Stimulated activated CD8-positive, alpha-beta memory T cell treated with anti-CD3 and anti-CD28 coated beads, Interleukin-15, amount 100 ng/mL, for 48 hours (primary cell): ENCODE measurements at places on chromosomes 4 and X.

DNA sequence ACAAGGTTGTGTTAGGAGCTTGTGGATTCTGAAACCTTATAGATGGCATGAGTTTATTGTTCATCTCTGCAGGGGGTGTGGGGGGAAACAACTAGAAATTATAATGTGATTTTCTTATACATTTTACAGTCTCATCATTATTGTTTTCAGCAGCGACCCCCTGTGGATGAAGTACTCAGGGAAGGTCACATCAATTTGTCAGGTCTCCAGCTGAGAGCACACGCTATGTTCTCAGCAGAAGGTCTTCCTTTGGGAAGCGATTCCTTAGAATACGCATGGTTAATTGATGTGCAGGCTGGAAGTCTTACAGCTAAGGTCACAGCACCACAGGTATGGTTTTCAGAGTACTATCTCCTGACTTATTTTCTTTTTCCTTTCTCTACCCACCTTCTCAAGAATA lies 72.2 kb downstream of the BLTP1 start:
- no peak for DNase-seq

GRCh38 chrX:115047715-115048114 lies 30.3 kb upstream of the IL13RA2 start:
- no peak for DNase-seq

DNA sequence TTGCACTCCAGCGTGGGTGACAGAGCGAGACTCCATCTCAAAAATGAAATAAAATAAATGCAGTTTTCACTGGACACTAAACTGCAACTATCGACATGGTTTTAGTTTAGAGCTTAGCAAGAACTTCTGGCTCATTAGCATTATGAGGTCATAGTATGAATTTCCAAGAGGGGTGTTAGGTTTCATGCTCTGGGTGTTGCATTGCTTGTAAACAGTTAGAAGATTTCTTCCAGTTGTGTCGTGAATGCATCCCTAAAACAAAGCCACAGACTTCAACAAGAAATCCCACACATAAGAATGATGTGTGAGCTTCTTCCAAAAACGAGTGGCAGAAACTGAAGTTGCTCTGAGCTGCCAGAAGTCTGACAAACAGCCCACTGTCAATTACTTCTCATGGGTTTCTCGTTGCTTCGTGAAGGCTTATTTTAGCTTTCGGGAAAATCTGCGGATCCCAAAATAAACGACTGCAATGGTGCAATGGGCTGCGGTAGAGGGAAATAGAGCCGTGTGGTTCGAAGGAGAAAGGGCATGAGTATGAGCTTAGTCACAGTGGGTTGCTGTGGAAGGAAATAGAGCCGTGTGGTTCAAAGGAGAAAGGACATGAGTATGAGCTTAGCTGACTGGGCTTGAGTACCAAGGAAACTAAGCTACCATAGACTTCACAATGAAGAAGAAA lies 354.9 kb downstream of the DHRSX start:
- DNase-seq: no peak

GRCh38 chrX:103663981-103664762 lies 22.3 kb downstream of the MORF4L2 start:
- DNase-seq: no peak

- DNase-seq: no peak
Measured at GRCh38 chr4:5887361-5888221, 5.3 kb downstream of the CRMP1 start.

GRCh38 chrX:85381602-85382001 lies 2.1 kb upstream of the POF1B start:
- DNase-seq: no peak

DNA sequence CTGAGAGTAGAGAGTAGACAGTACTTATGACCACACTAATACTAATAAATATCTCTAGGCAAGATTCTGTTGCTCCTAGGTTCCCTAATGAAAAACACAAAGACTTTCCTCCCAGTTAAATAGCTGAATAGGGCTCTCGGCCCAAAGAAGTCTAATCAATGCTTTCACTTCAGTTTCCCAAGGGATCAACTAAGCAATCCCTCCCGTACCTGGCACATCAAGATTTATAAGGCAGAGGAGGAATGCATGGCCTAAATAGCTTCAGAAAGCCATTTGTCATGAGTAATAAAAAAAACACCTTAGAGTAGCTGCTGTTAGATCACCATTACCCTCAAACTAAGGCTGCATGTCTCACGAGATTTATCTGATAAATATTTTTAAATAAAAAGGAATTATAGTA lies 56.8 kb upstream of the EXOC1L start:
- DNase-seq: no peak

- DNase-seq: no peak
Measured at GRCh38 chr4:4289597-4289940, 385 bp downstream of the LYAR start.

GRCh38 chr4:61406677-61407076 lies 206.6 kb downstream of the ADGRL3 start:
- no peak for DNase-seq

DNA sequence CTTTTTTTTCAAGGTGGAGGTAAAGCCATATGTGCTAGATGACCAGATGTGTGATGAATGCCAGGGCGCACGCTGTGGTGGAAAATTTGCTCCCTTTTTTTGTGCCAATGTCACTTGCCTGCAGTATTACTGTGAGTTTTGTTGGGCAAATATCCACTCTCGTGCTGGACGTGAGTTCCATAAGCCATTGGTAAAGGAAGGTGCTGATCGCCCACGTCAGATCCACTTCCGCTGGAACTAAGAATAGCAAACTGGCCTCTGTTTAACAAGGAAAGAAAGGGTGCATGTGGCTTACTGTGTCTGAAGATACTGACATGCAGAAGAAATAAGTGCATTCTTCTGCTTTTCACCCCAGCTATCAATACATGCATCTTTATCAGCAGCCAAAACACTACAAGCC lies 63.9 kb downstream of the CPEB2 start:
- DNase-seq: no peak

- no peak for DNase-seq
Measured at GRCh38 chr4:17029964-17030363, 131.5 kb upstream of the LDB2 start.

DNA sequence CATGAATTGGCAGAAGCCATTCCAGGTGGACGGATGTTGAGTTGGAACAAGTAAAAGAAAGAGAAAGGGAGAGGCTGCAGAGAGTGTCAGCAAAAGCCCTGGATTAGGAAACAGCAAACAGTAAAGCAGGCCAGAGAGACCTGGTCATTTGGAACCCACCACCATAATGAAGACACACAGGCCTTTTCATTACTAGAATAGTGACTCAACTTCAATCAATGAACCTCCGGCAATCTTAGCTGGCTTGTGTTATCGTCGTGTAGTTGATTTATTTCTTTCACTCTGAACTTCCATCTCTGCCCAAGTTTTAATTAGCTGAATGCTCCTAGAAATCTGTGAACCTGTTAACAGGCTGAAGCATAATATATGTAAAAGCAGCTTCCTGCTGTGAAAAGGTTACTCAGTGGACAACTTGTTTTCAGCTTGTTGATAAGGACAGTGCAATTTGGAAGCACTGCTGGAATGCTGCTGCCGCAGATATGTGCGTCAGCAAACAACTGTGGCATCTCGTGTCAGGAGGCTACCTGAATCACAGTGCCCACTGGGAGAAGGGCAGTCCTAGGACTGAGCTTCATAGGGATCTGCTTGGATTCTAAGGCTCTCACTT lies 68.8 kb downstream of the SPANXN4 start:
- no peak for DNase-seq

- no peak for DNase-seq
Measured at GRCh38 chr4:22986262-22986661, 293.5 kb downstream of the GBA3 start.
